ENCODE measurements at places on chromosomes 2 and 18. TPM values are rescaled to one million over a fixed set of nuclear protein-coding genes. Genes with fewer than 3 reads are reported as not detected.

TOGARAM2 gene
- total RNA-seq: 3.0 TPM

CHN1 gene
- total RNA-seq: 15.5 TPM

DNA sequence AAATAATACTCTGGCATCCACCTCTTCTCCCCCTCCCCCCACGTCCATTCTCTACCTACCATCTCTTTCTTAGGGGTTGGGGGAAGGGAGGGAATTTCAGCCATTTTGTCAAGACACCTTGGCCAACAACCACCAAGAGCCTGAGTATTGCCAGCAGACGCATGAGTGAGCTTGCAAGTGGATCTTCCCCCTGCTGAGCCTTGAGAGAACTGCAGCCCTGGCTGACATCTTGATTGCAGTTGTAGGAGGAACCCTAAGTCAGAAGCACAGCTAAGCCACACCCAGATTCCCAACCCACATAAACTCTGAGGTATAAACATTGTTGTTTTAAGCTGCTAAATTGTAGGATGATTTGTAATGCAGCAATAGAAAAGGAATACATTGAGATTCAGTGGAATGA, 165.6 kb downstream of the TMEFF2 start:
- ATAC-seq: no peak

- no peak for ATAC-seq
These were observed 18.6 kb downstream of the THNSL2 start for GRCh38 chr2:88188748-88189147.

- no peak for ATAC-seq
These were observed 11.3 kb downstream of the TMEM247 start for GRCh38 chr2:46490521-46491141.
